ENCODE measurements at places on chromosomes 12 and 14.

- no peak for DNase-seq
Measured at GRCh38 chr12:41011939-41012338, 176.2 kb upstream of the PDZRN4 start.

GRCh38 chr14:24179294-24179960, 7.5 kb downstream of the REC8 start:
- no peak for DNase-seq

- DNase-seq: peak; percentile 65
Measured at GRCh38 chr14:95490727-95491451, 25.6 kb downstream of the SYNE3 start.

- DNase-seq: peak; percentile 86
Measured at GRCh38 chr12:25725931-25726330, 172.8 kb upstream of the LMNTD1 start.

DNA sequence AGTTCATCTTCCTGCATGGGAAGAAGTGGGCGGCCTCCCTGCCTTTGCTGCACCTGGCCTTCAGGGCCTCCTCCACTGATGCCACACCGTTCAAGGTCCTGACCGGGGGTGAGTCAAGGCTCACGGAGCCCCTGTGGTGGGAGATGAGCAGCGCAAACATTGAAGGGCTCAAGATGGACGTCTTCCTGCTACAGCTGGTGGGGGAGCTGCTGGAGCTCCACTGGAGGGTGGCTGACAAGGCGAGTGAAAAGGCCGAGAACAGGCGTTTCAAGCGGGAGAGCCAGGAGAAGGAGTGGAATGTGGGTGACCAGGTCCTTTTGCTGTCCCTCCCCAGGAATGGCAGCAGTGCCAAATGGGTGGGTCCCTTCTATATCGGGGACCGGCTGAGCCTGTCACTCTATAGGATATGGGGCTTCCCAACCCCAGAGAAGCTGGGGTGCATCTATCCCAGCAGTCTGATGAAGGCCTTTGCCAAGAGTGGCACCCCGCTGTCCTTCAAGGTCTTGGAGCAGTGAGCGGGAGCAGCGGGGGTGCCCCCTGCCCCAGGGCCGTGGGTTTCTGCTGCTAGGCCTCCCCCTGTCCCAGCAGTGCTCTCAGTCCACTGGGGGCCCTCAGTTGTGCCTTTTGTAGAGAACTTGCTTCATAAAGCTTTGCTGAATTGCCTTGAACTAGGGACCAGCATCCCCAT, 12.4 kb downstream of the CBLN3 start:
- DNase-seq: no peak

- DNase-seq: no peak
Measured at GRCh38 chr12:120132863-120133385, 16.4 kb upstream of the RAB35 start.

DNA sequence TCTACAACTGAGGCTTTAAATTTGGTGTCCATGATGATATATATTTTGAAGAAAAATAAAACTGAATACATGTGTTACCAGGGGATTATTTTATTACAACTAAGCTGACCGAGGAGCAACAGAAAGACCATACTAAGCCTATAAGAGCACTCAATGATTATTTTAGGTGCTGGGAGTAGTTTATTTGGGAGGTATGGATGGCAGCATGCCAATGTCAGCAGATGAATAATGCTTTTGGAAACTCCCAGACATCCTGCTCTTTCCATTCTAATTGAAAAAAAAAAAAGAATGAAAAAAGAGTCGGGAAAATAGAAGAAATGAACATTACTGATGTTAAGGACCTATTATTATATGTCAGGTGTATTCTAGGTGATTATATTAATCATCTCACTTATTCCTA, 441.2 kb downstream of the BTG1 start:
- DNase-seq: peak; percentile 85
